Skeletal muscle cell (primary cell): ENCODE measurements at places on chromosomes 4 and X.

DNA sequence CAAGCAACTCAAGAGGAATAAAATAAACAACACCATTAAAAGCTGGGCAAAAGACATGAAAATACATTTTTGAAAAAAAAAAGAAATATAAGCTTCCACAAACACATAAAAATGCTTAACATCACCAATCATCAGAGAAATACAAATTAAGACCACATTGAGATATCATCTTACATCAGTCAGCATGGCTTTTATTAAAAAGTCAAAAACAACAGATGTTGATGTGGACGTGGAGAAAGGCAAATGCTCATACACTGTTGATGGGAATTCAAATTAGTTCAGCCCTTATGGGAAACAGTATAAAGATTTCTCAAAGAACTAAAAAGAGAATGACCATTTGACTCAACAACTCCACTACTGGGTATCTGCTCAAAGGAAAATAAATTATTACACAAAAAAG lies 59.6 kb downstream of the STK32B start:
- no peak for DNase-seq

- no peak for DNase-seq
Observed at GRCh38 chr4:18751083-18751482, 729.5 kb upstream of the LCORL start.

DNA sequence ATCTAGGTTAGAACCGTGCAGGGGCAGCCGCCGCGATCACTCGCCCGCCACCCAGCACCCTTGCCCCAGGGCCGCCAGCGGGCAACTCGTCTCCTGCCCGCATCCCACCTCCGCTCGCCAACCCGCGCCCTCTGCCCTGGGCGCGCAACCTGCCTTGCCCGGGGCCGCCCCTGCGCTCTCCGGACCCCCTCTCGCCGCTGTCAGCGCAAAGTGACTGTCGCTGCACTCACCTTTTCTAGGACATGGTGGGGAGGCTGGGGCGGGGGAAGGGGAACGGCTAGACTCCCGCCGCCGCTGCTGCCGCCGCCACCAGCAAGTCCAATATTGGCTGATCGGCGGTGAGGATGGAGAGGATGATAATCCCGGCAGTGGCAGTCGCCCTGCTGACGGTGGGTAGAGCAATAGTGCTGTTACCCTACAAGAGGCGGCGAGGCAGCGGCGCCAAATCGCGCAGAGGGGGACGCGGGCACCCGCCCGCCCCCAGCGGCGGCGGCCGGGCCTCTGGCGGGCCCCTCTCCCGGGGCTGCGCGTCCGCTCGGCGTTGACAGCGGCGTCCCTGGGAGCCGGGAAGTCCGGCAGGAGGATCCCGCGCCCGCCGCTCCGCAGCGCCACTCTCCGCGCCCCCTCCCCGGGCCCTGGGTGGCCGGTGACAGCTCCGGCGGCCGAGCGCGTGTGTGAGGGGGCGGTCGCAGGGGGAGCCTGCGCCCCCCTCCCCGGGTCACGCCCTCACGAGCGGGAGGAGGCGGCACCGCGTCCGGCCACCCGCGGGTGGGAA lies 2.3 kb upstream of the NR3C2 start:
- no peak for DNase-seq

DNA sequence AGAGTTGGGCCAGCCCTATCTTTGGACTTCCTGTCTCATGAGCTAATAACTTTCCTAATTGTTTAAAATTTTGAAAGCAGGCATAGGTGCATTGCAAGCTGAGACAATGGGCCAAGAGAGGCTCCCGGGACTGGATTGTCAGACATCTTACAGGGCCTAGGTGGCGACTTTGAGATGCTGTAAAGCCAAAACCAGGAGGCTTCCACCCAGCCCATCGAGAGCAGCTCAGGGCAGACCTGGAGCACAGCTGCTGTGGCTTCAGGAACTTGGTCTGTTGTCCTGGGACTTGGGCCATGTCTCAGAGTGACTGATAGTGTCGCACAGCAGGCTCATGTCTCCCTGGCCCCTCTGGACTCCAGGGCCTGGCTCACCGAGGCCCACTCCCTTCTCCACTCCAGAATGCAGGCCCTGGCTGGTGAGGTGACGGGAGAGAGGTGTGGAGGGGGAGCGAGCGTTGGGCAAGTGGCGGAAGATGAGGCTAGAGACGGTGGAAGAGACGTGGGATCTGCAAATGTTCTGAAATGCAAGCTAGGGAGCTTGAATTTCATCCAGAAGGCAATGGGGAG lies 24.1 kb upstream of the MTM1 start:
- no peak for DNase-seq

- no peak for DNase-seq
Observed at GRCh38 chr4:52037689-52038102, 403 bp downstream of the SGCB start.

- DNase-seq, result no peak
Observed at GRCh38 chr4:76211769-76212708, 1.6 kb downstream of the SCARB2 start.

- DNase-seq, result no peak
Observed at GRCh38 chr4:27913738-27914137, 1053.1 kb downstream of the STIM2 start.

DNA sequence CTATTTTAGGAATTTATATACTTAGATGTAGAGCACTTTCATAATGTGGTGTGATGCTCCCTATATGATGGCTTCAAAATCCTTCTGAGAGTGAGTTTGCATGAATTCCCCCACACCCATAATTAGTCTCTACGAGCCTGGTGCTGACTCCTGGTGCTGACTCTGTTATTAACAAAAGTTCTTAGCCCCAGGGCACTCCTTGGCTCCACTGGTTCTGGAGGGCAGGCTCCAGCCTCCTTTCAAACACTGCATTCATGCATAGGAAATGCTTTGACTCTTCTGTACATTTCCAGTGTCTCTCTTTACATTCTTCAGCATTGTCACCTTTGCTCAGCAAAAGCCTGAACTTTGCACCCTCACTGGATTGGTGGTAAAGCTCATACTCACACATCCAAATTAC lies 64.0 kb downstream of the LNX1 start:
- no peak for DNase-seq

- DNase-seq, result no peak
Observed at GRCh38 chr4:3786196-3786869, 20.1 kb downstream of the ADRA2C start.

DNA sequence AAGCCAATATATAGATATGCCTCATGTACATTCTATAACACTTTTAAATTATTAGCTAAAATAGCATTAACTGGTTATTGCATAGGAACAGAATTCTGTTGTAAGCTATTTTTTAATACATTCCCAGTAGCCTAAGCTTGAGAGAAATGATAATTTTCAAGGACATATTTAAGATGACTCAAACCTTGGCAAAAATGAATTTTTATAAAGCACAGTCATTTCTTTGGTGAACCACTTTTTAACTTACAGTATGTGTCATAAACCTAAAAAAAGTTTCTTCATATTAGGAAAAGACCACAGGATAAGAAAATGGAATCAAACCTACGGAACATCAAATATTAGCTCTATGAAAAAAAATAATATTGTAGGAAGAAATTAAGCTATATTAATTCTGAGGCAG lies 986.3 kb downstream of the STIM2 start:
- no peak for DNase-seq

- DNase-seq, result no peak
Observed at GRCh38 chr4:21469438-21470300, 478.9 kb downstream of the KCNIP4 start.

GRCh38 chr4:186543206-186543605 lies 12.2 kb downstream of the MTNR1A start:
- DNase-seq, result no peak

GRCh38 chr4:5200513-5200912 lies 149.2 kb downstream of the STK32B start:
- no peak for DNase-seq

DNA sequence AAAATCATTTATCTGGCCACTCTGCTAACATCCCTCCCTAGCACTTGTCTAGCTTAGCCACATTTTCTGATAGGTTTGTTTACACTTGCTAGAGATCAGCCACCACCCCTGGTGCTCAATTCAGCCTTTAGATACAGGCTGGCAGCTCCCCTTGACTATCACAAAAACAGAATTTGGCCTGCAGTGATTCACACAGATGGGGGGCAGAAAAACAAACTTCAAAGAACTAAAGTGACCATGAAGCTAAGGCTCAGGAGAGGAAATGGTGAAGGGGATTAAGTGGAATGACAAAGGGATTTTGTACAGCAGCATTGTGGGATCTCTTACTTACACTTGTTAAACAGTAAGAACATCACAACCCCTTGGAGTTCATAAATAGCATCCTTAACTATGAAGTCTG lies 1718.0 kb upstream of the PCDH7 start:
- no peak for DNase-seq

GRCh38 chr4:3484057-3484973 lies 21.2 kb downstream of the DOK7 start:
- no peak for DNase-seq

- DNase-seq, result no peak
Observed at GRCh38 chrX:15435836-15436619, 51.8 kb upstream of the VEGFD start.

DNA sequence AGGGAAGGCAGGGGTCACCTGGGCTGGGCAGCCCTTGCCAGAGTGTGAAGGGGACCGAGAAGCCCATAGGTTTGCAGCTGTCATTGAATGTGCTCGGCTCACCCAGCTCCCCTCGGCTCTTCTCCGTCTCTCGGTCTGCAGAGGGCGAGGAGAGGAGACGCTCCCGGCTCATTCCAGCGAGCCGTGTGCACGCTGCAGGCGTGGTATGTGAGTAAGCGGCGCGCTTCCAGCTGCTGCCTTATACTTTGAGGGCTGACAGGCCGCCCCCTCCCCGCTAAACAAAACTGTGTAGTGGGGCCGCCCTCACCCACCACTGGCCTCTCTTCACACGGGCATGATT lies 23.0 kb upstream of the BCORL1 start:
- no peak for DNase-seq
